ENCODE measurements at places on chromosomes 13 and 19. TPM values are rescaled to one million over a fixed set of nuclear protein-coding genes. Genes with fewer than 3 reads are reported as not detected.

DNA sequence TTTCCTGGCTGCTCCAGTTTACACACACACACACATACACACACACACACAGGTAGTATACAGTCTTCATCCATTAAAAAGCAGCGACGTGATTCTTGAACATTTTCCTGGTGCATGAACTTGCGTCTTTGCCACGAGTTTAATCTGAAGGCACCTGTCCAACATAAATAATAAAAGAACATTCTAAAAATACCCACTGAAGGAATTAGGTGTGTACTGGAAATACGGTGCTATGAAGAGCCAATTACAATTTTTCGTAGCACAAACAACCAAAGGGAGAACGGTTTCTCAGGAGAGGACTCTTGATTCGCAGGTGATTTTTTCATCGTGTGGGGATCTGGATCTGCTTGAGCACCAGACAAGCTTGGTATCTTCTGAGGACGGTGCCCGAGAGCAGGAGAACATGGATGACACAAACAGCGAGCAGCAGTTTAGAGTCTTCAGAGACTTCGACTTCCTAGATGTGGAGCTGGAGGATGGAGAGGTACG, 61.2 kb downstream of the ZAR1L start:
- no peak for DNase-seq

GRCh38 chr19:51503286-51503817, 1.8 kb upstream of the SIGLEC12 start:
- DNase-seq = no peak

- DNase-seq = no peak
Measured at GRCh38 chr13:63427170-63427569, 2011.5 kb upstream of the PCDH20 start.

DNA sequence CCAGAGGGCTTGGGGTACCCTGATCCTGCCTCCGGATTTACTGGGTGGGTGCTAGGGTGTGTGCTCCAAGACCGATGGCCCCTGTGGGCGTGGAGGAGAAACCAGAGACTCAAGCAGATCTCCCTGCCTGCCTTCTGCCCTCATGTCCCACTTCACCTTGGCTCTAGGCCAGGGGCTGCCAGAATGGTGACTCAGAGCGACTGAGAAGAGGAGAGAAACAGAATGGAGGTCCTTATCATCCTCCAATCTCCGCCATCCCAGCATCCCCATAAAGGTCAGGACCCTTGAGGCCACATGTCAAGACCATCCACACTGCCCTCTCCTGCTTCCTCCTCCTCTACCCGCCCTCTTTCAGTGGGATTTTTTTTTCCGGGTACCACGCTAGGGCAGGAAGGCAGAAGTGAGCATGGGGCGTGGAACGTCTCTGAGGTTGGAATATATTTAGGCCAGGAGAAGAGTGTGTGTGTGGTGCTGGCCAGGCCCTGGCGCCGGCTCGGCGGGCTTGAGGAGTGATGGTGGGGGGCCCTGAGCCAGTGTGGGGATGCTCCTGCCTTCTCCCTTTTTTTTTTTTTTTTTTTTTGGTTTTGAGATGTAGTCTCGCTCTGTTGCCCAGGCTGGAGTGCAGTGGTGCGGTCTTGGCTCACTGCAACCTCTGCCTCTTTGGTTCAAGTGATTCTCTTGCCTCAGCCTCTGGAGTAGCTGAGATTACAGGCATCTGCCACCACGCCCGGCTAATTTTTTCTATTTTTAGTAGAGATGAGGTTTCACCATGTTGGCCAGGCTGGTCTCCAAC, 22.3 kb downstream of the IER2 start:
- DNase-seq = no peak

The MIER2 gene
- total RNA-seq = 21.3 TPM

DNA sequence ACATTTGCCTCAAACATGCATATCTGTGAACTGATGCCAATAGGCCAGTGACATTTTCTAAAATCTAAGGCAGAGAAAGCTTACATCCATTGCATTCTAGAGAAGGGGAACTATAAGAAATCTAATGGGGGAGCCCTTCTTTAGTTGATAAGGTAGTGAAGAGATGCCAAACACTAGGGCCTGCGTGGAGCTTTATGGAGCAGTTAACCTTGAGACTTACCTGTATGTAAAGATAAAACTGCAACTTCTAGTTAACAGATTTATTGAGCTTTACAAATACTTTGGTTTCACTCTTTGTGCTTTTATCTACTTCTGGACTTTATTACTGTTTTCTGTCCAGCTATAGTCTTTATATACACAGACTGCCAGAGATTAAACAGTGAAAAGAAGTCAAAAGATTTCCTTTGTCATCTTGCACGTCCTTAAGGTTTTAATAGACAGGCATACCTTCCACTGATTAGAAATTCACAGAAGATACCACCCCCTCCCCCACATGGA, 457.6 kb downstream of the KLF12 start:
- no peak for DNase-seq

DNA sequence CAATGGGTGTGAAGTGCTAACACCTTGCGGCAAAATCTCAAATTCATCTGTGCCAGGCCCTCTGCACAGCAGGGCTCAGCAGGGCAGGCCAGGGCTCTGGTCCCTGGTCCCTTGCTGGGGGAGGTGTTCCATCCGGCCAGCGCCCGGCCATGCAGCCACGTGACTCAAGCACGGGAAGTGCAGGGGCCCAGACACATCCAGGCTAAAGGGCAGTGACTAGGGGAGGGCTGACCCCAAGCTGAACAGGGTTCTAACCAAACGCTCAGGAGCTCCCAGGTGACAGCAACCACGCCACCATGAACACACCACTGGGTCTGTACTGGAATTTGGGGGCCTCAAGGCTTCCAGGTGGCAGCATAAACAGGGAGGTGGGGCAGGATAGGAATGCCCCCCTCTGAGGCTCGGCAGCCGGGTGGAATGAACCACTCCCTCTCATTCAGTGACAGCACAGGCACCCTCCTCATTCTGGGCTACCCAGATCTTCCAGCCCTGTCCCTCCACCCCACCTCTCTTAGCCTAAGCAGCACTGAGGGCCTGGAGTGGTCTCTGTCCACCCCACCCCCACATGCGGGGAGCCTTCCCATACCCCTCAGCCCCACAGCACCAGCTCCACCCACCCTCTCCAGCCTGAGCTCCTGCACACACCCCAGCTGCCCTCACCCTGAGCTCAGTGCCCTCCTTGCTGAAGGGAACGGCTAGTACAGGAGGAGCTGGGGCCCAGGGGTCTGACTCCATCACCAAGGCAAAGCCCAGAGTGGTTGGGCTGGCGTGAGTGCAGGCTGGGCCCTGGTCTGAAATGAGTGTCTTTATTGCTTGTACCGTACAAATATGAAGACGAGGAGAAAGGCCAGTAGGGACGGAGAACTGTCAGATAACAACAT, 5.3 kb upstream of the CCNP start:
- no peak for DNase-seq

DNA sequence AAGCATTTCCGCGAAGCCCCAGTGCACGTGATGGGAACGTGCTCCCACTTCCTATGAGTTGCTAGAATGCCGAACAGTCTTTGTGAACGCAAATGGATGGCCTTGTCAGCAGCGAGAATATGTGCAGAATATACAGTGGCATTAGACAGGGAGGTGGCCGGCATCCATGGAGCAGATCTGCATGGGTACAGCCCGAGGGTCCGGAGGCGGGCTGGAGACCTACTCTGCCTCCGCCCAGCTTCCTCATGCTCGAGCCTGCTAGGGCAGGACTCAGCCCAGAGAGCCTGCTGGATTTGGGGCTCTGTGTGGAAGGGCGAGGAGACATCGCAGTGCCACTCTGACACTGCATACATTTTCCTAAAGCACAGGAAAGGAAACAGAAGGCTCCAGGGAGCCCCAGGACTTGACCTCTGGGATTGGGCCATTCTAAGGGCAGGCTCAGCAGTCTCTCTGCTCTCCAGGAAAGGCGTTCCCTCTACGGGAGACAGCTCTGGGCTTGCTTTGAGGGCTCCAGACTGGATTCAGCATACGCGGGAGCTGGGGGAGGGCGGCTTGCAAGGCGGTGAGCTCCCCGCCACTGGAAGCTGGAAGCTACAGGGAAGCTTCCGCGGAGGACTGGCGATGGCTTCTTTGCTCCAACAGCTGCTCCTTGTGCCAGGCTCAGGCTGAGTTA, 55.9 kb upstream of the UQCRFS1 start:
- DNase-seq = no peak

GRCh38 chr19:31961667-31962066, 383.7 kb upstream of the ZNF507 start:
- DNase-seq = no peak

The SGCG gene
- total RNA-seq = not detected

DNA sequence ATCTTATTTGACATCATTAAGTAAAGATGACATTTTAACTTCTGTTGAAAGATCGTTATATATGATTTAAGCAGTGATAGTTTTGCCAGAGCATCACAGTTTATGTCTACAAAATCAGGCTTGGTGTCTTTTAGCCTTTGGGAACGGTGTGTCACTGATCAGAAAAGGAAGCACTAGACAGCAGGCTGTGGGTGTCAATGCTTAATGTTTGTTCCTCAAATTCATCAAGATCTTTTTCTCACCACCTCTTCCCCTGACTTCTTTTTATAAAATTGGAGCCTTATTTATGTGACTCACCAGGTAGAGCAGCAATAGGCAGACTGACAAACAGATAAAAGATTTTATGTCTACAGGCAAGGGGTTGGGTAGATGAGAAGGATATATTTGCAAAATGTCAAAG, 1558.5 kb downstream of the EFNB2 start:
- no peak for DNase-seq

- no peak for DNase-seq
Measured at GRCh38 chr13:105290596-105290995, 1244.9 kb downstream of the EFNB2 start.

DNA sequence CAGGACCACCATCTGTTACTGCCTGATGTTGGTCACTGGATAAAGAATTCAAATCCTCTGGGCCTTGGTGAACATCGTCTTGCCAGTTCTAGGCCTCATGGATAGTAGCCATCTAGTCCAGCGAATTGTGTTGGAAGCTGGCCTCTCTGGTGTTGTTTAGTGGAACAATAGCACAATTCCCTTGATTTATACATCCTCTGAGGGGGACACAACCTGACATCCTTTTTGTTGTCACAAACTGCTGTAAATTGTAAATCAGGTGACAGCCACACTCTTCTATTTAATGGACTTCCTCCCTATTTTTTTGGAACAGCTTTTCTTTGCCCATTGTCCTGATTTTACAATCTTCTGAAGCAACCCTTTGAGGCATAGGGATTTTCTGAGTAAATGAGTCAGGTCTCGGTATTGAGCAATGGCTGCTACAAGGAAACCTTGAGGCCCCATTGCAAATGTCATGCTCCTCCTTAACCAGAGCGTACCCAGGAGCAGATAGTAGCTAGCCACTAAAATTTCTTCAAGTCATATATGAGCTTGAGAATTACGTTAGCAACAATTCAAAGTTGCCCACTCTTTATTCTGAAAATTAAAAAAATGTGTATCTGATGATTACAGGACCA, 263.3 kb downstream of the COG6 start:
- no peak for DNase-seq

- DNase-seq = no peak
Measured at GRCh38 chr13:21812192-21812626, 141.3 kb downstream of the FGF9 start.

GRCh38 chr13:33262062-33262487, 23.5 kb downstream of the STARD13 start:
- no peak for DNase-seq

DNA sequence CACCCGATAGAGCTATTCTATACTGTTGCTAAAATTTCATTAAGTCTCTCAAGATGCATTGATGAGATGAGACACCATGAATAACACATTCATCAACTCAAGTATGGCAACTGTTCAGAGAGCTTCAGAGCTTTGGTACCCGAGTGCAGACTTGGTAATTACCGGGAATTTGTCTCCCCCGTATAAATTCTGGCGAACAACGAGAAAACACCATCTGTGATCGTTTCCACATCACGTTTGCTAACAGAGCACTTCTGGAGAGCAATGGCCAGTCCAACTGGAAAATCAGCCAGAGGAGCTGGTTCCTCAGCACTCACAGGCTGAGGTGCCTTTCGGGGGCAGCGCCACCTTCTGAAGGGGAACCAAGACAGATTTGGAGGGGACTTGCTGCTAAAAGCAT, 40.2 kb downstream of the SUGP2 start:
- no peak for DNase-seq

The MBOAT7 gene
- 218 TPM for total RNA-seq

The DENND1C gene
- 0.94 TPM for total RNA-seq

The DACH1 gene
- total RNA-seq = not detected

- DNase-seq = no peak
Measured at GRCh38 chr13:100051070-100051469, 37.8 kb upstream of the PCCA start.

The ZNF880 gene
- total RNA-seq = 22.8 TPM

GRCh38 chr13:78562237-78562889, 41.0 kb downstream of the POU4F1 start:
- DNase-seq = no peak

The CEACAM3 gene
- not detected for total RNA-seq

DNA sequence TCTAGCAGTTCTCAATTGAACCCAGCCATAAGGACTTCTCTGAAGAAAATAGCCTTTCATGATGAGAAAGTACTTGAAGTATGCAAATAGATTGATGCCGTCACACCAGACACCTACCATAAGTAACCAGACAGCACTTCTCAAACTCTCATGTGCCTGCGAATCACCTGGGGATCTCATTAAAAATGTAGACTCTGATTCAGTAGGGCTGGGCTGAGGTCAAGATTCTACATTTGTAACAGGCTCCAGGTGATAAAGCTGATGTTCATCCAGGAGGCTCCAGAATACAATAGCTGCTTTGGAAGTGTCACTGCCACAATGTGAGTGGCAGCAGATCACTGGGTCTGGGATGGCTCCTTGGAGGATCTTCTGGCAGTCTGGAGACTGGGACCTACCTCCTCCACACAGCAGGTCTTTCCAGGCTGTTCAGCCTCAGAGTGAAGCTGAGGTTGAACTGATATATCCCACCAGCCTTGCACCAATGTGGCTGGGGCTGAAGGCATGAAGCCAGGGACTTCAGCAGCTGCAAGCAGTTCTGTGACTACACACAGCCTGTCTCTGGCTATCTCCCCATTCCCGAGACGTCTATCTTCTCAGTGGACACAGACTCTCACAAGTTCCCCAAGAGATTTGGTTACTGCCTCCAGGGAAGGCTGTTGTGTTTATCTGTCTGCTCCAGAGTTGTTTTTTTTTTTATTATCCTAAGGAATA, 9.1 kb downstream of the MBNL2 start:
- DNase-seq = no peak

GRCh38 chr13:75055296-75055695, 426.7 kb downstream of the TBC1D4 start:
- no peak for DNase-seq

The IFNL1 gene
- not detected for total RNA-seq

GRCh38 chr19:28868836-28869235, 344.1 kb downstream of the UQCRFS1 start:
- no peak for DNase-seq

The LRRC8E gene
- 18.9 TPM for total RNA-seq

The BICRA gene
- total RNA-seq = 2.1 TPM

The LRRC63 gene
- total RNA-seq = not detected

The F10 gene
- total RNA-seq = 0.12 TPM

DNA sequence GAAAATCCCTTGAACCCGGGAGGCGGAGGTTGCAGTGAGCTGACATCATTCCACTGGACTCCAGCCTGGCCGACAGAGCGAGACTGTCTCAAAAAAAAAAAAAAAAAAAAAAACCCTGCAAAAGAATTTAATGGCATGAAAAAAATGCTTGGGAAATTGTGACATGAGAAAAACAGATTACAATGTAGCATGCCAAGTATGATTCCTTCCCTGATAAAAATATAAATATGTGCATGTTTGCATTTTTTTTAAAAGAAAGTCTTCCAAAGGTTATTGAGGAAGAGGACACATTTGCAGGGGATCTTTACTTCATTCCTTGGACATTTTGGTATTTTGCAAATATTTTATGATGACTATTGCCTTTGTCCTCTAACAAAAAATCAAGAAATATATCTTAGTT, 14.5 kb upstream of the ZBTB32 start:
- DNase-seq = no peak

The ICAM4 gene
- not detected for total RNA-seq
